ENCODE measurements at places on chromosomes 3 and 15.

DNA sequence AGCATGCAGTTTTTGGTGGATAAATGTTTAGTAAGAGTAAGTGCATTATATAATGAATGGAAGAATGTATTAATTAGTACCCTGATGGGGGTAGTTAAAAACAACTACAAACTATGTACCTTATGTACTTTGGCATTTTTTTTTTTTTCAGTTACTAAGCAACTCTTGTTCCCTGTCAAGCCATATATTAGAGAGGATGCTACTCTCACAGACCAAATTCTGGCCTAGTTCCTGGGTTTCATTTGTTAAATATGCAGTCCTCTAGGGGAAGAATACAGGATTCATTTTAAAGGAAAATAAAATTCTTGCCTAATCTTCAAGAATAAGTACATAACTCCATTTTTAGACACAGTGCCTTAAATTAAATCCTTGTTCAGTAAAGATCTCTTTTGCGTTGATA is 16.9 kb downstream of the FAM98B start:
- DNase-seq: no peak

DNA sequence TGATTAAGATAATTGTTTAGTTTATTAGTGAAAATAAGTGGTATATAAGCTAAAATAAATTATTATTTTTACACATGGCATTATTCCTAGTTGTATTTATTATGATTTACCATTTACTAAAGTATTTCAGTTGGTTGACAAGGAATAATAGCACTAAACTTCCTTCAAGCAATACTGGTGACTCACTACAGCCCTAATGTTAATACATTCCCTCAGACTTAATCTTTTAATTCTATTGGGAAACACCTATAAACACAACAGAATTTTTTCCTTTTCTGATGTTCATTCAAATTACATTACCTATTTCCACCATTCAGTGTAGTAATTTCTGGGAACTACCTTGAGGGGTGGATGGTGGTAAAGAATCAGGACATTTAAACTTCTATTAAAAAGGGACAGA is 264.0 kb downstream of the TIGIT start:
- no peak for DNase-seq

- no peak for DNase-seq
Observed at GRCh38 chr3:194128202-194128918, 7.6 kb upstream of the HES1 start.

GRCh38 chr3:194976874-194977273 is 291.2 kb downstream of the FAM43A start:
- no peak for DNase-seq

GRCh38 chr3:41053220-41053619 is 146.1 kb upstream of the CTNNB1 start:
- no peak for DNase-seq

GRCh38 chr3:192831801-192832347 is 85.8 kb downstream of the MB21D2 start:
- no peak for DNase-seq

DNA sequence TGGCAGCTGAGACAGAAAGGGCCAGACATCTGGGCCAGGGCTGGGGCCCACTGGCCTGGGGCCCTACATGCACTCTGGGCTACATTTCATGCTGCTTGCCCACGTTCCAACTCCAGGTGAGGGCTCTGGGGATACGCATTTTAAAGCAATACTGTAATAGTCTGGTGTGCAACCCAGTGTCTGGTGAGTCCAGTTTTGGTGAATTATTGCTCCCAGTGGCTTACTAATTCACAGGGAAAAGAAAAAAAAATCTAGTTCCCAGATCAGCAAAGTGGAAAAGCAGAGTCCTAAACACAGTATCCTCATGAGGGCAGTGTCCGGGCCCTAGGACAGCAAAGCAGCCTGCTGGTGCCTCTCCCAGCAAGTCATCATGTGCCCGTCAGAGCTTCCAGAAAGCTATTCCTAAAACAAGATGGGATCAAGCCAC is 82.4 kb downstream of the CCNL1 start:
- DNase-seq: no peak

DNA sequence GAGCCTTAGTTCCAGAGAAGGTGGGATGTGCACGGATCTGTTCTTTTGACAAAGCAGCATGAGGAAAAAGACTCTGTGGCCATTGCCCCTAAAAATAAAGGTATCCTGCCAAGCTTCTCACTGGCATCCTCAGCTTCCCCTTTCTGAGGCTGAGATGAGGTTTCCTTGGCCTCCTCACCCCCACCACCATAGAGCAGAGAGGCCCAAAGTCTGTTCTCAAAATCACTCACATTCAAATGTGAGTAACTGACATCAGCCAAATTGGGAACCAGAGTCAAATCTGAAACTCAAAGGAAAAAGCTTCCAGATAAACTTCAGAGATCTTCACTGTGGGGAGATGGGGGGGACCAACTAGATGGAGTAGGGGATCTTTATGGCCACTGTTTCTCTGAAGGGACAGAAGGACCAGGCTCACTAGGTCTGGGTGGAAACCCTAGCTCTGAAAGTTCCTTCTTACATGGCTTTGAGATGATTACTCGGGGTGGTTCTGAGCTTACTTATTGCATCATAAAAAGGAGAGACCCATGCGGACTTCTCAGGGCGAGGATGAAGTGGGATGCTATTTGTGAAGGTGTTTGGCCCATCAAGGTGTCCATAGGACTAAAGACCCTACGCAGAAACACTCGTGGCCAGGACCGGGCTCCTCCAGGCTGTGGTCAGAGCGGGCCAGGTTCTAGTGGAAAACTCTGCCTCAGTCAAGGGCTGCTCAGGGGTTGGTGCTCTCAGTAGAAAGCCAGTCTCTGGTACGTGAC is 61.5 kb upstream of the MEF2A start:
- DNase-seq: no peak

GRCh38 chr3:15086699-15087098 is 12.2 kb downstream of the RBSN start:
- no peak for DNase-seq

- no peak for DNase-seq
Observed at GRCh38 chr3:162134571-162134970, 638.0 kb downstream of the OTOL1 start.

DNA sequence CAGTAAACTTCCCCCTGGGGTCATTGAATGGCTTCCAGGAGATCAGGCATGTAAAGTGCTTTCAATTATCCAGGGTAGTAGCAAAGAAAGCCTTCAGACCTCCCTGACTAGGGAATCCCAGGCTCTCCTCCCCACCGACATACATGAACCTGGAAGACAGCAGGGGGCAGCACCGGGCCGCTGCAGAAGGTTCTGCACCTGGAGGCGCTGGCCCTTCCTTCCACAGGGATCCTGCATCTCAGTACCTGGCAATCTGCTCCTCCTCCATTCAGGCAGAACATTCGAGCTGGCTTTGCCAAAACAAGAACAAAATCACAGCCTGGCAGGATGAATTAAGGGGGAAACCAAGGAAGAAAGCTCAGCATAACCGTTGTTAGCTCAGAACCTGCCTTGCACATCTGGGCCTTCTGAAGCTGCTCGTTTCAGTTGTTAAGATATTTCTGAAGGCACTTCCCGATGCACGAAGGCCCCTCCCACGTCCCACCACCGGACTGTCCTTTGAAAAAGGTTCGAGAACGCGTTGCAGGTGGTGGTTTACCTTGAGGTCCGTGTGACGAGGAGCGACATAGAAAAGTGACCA is 237.7 kb downstream of the SLCO3A1 start:
- DNase-seq: peak; percentile 14

DNA sequence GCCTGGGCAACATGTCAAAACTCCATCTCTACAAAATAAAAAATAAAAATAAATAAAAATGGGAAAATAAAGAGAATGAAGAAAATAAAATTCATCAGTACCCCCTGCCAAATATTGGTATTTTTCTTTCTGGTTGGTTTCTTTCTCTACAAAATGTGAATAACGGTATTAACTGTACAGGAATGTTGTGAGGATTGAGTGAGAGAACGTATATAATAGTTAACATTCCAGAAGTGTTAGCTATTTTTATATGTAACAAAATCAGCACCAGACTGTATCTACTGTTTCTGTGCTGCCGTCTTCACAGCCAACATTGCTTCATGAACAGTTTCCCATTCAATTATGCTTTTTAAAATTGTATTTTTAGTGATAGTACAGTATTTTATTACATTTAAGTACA is 25.5 kb upstream of the RNU6-1 start:
- DNase-seq: no peak

- no peak for DNase-seq
Observed at GRCh38 chr3:119835556-119835955, 53.7 kb downstream of the NR1I2 start.

GRCh38 chr15:76107169-76107568 is 47.4 kb downstream of the TMEM266 start:
- DNase-seq: no peak

GRCh38 chr15:67142092-67142766 is 76.8 kb downstream of the SMAD3 start:
- no peak for DNase-seq

DNA sequence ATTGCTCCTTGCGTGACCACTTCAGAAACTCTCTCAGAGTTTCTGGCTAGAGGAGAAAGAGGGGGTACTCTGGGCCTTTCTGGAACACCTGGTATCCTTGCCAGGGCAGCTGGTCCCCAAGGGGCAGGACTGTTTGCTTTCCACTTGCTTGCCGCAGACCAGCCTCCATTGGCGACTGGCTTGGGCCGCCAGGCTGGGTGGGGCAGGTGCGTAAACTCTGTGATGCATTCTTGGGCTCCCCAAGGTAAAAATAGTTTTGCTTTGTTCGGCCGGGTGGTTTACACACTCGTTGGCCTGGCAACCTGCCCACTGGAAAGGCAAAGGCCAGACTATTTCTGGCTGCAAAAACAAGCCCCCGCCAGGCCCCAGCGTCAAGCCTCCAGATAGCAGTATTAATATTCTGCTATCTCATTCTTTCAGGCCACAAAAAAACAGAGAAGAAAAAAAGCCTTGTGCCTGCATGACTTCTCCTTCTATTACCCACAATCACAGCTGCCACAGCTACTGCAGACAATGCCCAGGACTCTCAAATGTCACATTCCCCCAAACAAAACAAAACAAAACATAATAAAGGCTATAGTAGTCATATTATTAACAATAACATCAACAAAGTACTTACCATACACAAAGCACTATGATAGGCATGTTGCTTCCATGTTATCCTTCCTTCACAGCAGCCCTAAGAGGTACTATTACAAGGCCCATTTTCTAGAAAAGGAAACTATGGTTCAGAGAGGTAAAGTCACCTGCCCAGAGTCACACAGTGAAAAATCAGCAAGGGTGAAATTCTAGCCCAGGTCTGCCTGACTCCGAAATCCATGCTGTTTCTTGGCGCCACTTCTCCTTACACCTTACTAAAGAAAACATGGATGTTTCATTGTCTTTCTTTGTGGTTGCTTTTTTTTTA is 14.0 kb upstream of the SSUH2 start:
- peak; percentile 44 for DNase-seq

DNA sequence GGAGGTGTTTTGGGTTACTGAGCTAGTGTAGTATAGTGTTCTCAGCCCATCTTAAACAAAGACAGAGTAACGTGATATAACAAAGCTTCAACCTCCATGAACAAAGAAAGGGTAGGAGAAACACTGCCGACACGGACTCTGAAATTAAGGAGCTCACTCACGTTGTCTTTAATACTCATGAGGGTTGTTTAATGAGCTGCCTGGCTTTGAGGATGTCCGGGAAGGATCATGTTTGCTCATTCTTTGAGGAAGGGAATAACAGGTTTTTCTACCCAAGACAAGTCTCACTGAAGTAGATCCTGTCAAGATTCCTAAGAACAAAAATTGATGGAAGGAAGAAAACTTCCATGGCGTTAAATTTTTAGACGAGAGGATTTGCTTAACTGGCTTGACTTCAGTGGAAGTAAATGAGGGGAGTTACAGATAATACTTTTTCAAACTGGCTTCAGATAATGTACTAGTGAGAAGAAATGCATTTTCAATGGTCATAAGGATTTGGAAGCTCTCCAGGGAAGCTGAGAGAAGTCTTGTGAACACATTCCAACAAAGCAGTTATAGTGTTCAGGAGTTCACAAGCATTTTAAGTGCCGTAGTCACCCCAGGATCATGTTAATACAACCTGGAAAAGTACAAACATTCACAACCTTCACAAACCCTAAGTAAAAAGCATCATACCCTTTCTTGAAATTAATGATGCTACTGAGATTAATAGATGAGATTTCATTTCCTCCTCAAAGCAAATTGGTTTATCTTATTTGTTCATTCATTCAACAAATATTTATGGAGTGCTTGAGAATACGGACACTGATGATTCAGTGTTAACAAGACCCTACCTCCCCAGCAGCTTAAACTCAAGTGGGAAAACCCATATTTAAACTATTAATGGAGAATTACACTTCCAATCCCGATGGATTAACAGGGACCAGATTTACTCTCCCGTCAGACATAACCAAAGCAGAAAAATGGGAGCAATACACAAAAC is 101.5 kb downstream of the SHQ1 start:
- DNase-seq: no peak

GRCh38 chr15:41603941-41604911 is 45.2 kb downstream of the TYRO3 start:
- DNase-seq: peak; percentile 43

DNA sequence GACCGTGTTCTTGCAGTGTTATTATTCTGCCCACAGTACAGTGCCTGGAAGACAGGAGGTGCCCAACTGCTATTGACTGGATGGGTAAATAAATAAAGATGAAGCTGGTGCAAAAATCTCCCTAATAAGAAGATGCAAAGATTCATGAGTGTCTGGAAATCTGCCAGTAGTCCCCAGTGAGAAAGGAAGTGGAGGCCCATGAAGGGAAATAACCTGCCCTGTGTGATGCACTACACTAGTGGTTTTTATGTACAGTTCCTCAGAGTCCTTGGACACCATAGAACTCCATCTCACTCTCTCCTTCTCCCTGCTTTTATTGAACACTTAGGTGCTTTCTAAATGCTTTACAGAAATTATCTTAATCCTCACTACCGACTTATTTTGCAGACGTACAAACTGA is 8.3 kb upstream of the SUCLG2 start:
- no peak for DNase-seq

DNA sequence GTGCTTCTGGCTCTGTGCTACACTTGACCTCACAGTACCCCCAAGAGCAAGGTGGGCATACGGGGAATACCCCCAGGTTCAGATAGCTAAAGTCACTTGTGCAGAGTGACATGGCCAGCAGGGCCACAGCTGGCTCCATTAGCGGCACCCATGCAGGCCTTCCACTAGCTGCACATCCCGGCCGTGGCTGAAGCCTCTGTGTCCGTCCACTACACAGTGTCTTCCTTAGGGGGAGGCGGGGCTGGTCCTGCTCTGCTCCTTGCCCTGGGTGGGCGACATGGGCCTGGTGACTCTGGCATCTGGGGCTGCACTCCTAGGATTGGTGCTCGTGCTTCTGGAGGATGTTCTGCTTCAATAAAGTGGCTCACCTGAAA is 169.1 kb upstream of the IQSEC1 start:
- DNase-seq: no peak

DNA sequence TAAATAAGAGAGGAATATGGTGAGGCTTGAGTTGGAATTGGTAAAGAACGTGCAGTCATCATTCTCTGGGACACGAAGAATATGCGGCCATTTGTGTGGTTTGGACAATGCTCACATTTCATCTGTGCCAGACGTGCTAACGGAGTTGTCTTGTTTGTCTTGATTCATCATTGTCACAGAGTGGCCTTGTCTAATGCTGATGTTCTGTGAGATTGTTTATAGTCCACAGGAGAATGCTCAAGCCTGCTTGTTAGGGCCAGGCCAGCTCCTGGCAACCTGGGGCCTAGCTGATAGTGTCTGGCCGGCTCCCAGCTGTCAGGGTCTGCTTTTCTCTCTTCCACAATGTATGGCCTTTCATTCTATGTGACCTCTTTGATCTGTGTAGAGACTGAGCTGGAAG is 384.7 kb downstream of the EDEM1 start:
- DNase-seq: no peak

Measured in NCI-H774 (cell line).